ENCODE measurements at places on chromosomes 5 and 9. TPM values are rescaled to one million over a fixed set of nuclear protein-coding genes. Genes with fewer than 3 reads are reported as not detected.
A peak's percentile ranks its signal among the peaks of the same experiment; 100 is the strongest.

The CCNJL gene
- total RNA-seq: 6.5 TPM

DNA sequence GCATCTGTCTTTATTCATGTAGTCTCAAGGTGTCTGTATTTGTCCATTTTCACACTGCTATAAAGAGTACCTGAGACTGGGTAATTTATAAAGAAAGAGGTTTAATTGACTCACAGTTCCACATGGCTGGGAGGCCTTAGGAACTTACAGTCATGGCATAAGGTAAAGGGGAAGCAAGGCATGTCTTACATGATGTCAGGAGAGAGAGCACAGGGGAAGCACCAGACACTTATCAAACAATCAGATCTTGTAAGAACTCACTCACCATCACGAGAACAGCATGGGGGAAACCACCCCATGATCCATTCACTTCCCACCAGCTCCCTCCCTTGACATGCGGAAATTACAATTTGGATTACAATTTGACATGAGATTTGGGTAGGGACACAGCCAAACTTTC is 44.2 kb downstream of the NLN start:
- DNase-seq: no peak

- DNase-seq: no peak
Measured at GRCh38 chr5:153883854-153884611, 154.7 kb downstream of the FAM114A2 start.

- no peak for DNase-seq
Measured at GRCh38 chr9:9920425-9921060, 692.3 kb downstream of the PTPRD start.

- DNase-seq: no peak
Measured at GRCh38 chr5:16992444-16992843, 56.4 kb upstream of the MYO10 start.

GRCh38 chr5:172806897-172807672 is 27.0 kb upstream of the ERGIC1 start:
- peak; percentile 80 for DNase-seq

GRCh38 chr5:163631856-163632255 is 126.4 kb downstream of the MAT2B start:
- DNase-seq: no peak

DNA sequence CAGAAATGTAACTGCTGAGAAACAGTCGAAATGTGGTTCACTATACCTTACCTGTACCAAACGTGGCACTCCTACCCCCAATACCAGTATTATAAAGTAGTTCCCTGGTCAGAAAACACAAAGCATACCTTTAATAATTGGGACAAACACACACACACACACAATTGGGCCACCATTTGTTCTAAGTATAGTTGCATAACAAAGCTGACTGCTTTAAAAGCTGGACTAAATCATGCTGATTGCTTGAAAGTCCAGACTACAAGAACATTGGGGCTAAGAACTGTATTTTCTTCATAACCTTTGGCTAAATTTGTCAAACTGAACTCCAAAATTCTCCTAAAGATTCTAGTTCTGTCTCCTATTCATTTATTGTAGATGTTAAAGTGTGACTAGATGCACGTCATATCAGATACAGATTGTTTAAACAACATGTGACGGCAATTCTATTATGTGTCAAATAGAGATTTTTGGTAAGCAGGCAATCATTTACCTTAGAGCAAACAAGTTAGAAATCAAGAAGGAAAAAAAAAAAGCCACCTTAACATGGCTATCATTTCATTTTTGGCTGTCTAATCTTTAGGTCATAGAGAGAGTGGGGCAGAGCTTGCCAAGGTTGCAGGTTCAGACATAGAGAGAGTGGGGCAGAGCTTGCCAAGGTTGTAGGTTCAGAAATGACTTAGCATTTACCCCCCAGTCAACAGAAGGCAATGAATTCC is 265.1 kb downstream of the ARL15 start:
- no peak for DNase-seq

The ARHGEF28 gene
- total RNA-seq: 5.8 TPM

GRCh38 chr5:5419291-5420210 is 2.9 kb upstream of the ICE1 start:
- DNase-seq: peak; percentile 18

- no peak for DNase-seq
Measured at GRCh38 chr9:88694625-88695024, 159.6 kb downstream of the NXNL2 start.

- DNase-seq: no peak
Measured at GRCh38 chr5:94670726-94671125, 52.3 kb downstream of the SLF1 start.

The RUFY1 gene
- total RNA-seq: 25.7 TPM

DNA sequence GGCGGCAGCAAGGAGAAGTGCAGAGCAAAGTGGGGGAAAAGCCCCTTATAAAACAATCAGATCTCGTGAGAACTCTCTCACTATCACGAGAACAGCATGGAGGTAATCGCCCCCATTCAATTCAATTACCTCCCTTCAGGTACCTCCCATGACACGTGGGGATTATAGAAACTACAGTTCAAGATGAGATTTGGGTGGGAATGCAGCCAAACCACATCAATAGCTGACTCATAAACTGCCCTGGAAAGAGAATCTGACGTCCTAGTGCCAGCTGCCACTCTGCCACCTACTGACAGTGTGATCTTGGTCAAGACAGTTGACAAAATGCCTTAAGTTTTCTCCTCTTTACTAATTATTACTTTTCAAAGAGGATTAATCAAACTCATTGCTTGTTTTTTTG is 128.3 kb downstream of the GPBP1 start:
- DNase-seq: peak; percentile 56

DNA sequence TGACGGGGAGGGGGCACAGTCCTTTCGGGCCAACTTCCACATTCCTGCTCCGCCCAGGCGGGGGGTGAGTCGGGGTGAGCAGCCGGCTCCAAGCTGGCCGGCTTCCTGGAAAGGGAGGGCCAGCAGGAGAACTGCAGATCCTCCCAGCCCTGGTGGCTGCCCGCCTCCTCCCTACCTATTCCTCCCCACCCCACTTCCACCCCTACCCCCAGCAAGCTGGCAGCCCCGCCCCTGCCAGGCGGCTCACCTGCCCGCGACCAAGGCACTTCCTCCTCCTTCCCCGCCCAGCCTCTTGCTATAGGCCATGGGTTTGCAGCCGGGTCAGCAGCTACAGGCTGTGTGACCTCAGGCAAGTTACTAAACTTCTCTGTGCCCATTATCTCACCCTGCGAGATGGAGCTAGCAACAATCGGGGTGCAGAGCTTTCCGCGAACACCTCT is 5.6 kb upstream of the IRF1 start:
- DNase-seq: peak; percentile 70

All from SJCRH30 (cell line).